ENCODE measurements at places on chromosomes 3 and 15.
A peak's percentile ranks its signal among the peaks of the same experiment; 100 is the strongest.

- ATAC-seq: no peak
These were observed 44.2 kb upstream of the THRB start for GRCh38 chr3:24538891-24539290.

GRCh38 chr3:145776782-145777408, 384.1 kb downstream of the PLOD2 start:
- ATAC-seq: no peak

DNA sequence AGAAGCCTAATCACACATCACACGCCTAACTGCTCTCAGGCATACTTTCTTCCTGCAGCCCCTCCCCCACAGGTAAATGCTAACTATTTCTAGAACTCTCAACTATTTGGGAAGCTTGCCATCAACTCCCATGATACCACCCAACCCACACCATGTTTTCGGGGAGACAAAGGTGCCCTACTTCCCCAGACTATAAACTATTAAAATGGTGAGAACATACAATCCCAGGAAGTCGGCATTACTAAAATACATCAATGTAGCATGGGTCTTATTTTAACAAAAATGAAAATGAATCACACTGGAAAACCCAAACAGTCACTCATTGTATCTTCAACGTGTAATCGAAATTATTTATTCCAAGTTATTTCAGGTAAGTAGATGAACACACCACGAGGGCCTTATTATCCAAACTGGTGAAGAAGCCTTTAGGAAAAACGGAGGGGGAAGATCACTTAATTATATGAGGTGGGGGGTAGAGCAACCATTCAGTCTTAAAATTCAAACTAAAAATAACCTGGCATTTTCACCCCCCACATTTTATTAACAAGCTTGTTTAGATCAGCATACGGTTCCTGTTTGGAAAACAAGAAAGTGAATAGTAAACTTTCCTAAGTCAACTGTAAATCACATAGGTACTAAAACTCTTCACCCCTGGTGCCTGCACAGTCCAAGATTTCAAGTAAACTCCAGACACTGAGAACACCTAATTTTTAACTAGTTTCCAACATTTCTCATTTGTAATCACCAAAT, 1.9 kb downstream of the TBL1XR1 start:
- ATAC-seq: no peak

DNA sequence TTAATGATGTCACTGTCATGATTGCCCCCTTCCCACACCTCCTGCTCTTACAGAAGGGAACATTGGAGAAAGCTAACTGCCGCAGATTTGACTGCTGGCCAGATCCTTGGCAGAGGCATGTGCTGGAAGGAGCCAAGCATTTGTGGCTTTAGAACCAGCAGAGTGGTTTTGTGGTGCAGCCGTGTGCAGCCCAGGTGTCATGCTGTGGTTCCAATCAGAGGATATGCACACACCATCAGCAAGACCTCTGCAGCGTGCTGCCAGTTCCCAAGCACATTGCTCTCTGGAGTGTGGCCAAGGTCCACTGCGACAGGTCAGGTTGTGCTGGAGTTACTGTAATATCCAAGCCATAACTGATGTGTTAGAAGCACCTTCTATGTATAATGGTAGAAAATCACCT, 61.6 kb downstream of the OTOL1 start:
- ATAC-seq: no peak

DNA sequence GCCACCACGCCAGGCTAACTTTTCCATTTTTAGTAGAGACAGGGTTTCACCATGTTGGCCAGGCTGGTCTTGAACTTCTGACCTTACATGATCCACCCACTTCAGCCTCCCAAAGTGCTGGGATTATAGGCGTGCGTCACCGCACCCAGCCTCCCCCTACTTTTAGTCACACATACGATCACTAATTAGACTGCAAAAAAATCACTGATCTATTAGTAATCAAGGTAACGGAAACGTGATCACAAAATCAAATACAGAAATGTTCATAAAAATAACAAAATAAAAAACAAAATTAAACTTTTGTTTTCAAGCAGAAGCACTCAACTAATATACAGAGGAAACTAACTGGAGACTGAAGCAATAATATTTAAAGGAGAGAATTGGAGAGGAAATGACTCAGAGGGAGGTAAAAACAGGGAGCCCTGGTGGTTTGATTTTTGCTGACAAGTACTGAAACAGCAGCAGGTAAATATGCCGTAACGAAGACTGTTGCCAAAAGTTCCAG, 4.6 kb downstream of the WDR53 start:
- peak; percentile 27 for ATAC-seq
